ENCODE measurements at places on chromosomes 1 and 21. TPM values are rescaled to one million over a fixed set of nuclear protein-coding genes. Genes with fewer than 3 reads are reported as not detected.

GRCh38 chr1:155070158-155070621 lies 6.7 kb downstream of the EFNA4 start:
- H3K4me1 ChIP-seq, result peaks cover 12% of the 10 kb centered on the region
- peaks cover 13% of the 10 kb centered on the region for H3K36me3 ChIP-seq
- no peak overlapping the region for H3K27ac ChIP-seq
- H3K27me3 ChIP-seq, result no peaks in the 10 kb centered on the region

Gene DHCR24
- total RNA-seq, result 132 TPM

DNA sequence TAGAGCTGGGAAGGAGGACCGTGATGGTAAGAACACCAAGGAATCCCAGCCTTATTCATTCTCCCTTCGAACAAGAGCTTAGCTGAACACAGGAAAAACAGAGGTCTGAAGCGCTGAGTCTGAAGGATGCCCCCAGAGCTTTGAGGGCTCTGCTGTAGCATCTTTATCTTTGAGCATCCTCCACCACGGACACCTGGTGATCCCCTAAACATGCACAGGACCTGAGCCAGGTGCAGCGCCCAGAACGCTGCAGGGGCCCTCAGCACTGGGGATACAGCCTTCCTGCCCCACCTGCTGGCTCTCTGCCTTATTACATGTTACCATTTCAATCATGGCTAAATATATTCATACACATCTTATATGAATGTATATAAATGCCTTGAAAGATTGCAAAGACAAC lies 7.7 kb upstream of the GPATCH4 start:
- H3K36me3 ChIP-seq, result no peaks in the 10 kb centered on the region
- H3K4me1 ChIP-seq, result no peaks in the 10 kb centered on the region
- no peaks in the 10 kb centered on the region for H3K27me3 ChIP-seq
- DNase-seq, result no peak

DNA sequence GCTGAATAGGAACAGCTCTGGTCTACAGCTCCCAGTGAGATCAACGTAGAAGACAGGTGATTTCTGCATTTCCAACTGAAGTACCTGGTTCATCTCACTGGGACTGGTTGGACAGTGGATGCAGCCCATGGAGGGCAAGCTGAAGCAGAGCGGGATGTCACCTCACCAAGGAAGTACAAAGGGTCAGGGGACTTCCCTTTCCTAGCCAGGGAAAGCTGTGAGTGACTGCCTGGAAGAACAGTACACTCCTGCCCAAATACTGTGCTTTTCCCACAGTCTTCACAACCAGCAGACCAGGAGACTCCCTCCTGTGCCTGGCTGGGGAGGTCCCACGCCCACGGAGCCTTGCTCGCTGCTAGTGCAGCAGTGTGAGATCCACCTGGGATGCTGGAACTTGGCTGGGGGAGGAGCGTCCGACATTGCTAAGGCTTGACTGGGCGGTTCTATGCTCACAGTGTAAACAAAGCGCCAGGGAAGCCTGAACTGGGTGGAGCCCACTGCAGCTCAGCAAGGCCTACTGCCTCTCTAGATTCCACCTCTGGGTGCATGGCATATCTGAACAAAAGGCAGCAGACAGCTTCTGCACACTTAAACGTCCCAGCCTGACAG lies 14.7 kb downstream of the CR1L start:
- no peak overlapping the region for H3K4me3 ChIP-seq
- DNase-seq, result no peak
- H3K27ac ChIP-seq, result no peak overlapping the region

Gene SYDE2
- total RNA-seq, result 5.3 TPM
